T-helper 17 cell (primary cell): ENCODE measurements at places on chromosomes 3 and 15.

GRCh38 chr3:45659661-45660566 lies 29.3 kb upstream of the SACM1L start:
- no peaks in the 10 kb centered on the region for H3K27me3 ChIP-seq
- peaks cover 13% of the 10 kb centered on the region for H3K4me1 ChIP-seq
- peak; percentile 34 for DNase-seq
- no peak overlapping the region for H3K27ac ChIP-seq
- H3K4me3 ChIP-seq = no peak overlapping the region

- H3K27me3 ChIP-seq = peaks cover 27% of the 10 kb centered on the region
- H3K27ac ChIP-seq = no peak overlapping the region
- H3K4me3 ChIP-seq = no peak overlapping the region
- no peaks in the 10 kb centered on the region for H3K36me3 ChIP-seq
- no peak for DNase-seq
- H3K4me1 ChIP-seq = peaks cover 6% of the 10 kb centered on the region
These were observed 122.6 kb downstream of the AQP9 start for GRCh38 chr15:58260725-58261267.

- no peak overlapping the region for H3K4me3 ChIP-seq
- peaks cover 2% of the 10 kb centered on the region for H3K36me3 ChIP-seq
- no peak overlapping the region for H3K27ac ChIP-seq
- peaks cover 43% of the 10 kb centered on the region for H3K27me3 ChIP-seq
- DNase-seq = no peak
- H3K4me1 ChIP-seq = no peaks in the 10 kb centered on the region
These were observed 13.5 kb upstream of the MECOM start for GRCh38 chr3:169676925-169677537.

DNA sequence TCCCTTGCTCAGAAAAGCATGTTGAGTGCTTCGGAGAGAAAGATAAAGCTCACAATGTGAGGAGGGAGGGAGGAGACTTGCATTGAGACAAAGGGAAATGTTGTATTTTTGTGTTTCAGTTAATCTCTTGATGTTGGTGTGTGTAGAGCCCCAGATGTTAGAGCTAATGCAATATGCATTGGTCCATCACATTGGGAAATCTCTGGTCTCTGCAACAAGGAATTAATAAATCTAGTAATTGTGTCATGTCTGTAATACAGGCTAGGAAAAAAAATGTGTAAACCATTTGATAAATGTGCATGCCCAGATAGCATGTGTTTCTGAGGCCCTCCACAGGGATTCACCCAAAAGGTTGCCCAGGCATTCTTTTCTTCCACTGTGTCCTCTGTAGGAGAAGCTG lies 230.4 kb upstream of the KCNH8 start:
- H3K4me1 ChIP-seq = no peaks in the 10 kb centered on the region
- H3K4me3 ChIP-seq = no peak overlapping the region
- no peak for DNase-seq
- H3K27me3 ChIP-seq = peaks cover 19% of the 10 kb centered on the region
- H3K36me3 ChIP-seq = no peaks in the 10 kb centered on the region

GRCh38 chr3:67646586-67647234 lies 7.7 kb downstream of the SUCLG2 start:
- H3K4me3 ChIP-seq = no peak overlapping the region
- H3K27me3 ChIP-seq = no peaks in the 10 kb centered on the region
- H3K36me3 ChIP-seq = peaks cover 7% of the 10 kb centered on the region
- no peak overlapping the region for H3K27ac ChIP-seq
- no peak for DNase-seq

GRCh38 chr3:151305060-151305774 lies 11.4 kb downstream of the GPR87 start:
- H3K27ac ChIP-seq = peak overlapping the region; percentile 32
- no peak for DNase-seq
- peaks cover 33% of the 10 kb centered on the region for H3K27me3 ChIP-seq

DNA sequence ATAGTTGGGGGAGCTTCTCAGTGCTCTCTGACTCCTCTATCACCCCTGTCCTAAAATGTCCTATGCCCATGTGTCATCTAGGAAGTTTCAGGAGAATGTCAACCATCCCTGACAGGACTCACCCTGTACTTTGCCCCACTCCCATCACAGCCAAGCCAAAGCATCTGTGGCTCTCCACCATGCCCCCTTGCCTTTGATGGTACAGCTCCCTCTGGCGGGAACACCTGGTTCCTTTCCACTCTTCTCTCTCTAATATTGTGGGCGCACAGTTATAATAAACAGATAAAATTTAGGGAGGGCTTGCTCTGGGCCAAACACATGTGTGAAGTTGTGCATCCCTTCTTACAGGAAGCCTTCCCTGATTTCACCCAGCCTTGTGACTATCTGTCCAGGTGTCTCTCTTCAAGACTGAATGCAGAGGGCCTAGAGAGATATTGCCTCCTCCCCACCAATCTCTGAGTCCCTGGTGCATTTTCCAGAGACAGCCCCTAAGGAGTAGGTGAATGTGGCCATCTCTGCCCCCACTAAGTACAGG lies 62.8 kb downstream of the ISG20 start:
- peaks cover 51% of the 10 kb centered on the region for H3K27me3 ChIP-seq
- peaks cover 6% of the 10 kb centered on the region for H3K36me3 ChIP-seq
- no peak overlapping the region for H3K4me3 ChIP-seq

GRCh38 chr3:140523600-140523999 lies 154.3 kb upstream of the TRIM42 start:
- H3K36me3 ChIP-seq = no peaks in the 10 kb centered on the region
- no peaks in the 10 kb centered on the region for H3K27me3 ChIP-seq
- H3K27ac ChIP-seq = no peak overlapping the region
- no peak for DNase-seq

DNA sequence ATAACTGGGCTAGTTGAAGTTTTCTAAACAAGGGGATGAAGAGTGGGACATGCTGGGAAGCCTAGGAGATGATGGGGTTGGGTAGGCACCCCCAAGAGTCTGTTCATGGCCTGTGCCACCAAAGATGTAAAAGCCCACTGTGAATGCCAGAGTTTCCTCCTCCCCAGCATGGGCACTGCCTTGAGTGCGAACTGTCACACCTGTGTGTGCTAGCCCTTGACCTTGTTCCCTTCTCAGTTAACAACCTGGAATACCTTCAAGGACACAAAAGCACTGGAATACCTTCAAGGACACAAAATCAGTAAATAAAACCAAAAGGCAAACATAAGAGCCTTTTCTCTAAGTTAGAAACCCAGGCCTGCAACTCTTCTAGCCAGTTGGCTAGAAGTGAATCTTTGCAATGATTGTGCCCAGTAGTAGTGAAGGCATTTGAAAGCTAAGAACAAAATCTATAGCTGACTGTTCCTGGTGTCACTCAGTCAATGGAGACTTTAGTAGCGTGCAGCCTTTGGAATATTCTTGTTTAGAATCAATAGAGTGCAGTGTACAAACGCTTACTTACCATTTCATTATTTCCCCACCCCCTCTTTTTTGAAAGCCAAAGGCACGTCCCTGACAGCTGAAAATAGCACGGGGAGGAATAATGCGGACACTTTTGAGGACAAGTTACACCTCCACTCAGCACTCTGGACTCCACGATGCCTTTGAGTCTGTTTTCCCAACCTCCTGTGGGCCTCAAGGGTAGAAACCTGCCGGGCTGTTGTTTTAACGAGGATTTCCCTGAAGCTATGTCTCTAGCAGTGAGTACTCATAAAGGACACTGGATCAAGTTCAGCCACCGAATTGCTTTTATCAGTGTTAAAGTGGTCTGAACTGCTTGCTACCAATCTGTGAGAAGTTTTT lies 24.2 kb downstream of the PSMD6 start:
- H3K27me3 ChIP-seq = no peaks in the 10 kb centered on the region
- DNase-seq = no peak
- peaks cover 13% of the 10 kb centered on the region for H3K36me3 ChIP-seq
- H3K27ac ChIP-seq = no peak overlapping the region

DNA sequence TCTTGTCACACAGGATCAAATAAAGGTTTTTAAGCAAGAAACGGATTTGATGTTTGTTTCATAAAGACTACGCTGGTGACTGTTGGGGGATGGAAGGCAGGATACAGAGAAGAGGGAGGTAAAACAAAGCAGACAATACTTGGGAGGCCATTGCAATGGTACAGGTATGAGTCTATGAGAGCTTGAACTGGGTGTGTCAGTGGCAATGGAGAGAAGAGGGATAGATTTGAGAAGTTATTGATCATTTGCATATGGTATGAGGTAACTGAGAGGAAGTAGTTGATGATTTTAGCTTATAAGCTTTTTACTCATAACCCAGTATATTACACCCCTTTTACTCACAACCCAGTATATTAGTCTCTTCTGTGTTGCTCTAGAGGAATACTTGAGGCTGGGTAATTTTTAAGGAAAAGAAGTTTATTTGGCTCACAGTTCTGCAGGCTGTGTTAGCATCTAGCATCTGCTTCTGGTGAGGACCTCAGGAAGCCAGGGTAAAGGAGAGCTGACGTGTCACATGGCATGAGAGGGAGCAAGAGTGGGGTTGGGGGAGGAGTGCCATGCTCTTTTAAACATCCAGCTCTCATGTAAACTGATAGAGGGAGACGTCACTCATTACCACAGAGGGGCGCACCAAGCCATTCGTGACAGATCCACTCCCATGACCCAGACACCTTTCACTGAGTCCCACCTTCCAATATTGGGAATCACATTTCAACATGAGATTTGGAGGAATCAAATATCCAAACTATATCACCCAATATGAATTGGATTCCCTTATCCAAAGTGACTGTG lies 153.9 kb downstream of the VPS8 start:
- peaks cover 13% of the 10 kb centered on the region for H3K36me3 ChIP-seq
- DNase-seq = no peak
- H3K27me3 ChIP-seq = no peaks in the 10 kb centered on the region

DNA sequence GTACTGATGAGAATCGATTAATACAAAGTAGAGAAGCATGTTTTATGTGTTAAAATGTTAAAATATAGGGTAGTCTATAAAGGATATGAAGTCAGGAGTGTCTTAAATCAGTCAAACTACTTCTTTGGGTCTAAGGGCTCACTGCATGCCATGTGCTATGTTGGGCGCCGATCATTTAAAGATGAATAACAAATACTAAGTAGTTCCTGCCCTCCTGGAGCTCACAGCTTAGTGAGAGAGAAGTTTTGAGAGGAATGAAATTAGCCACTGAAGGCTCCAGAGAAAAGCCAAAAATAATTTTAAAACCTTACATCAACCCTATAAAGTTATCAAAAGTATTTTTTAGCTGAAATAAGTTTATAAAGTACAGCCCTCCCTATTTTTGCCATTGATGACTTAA lies 44.5 kb downstream of the BLM start:
- H3K4me1 ChIP-seq = peaks cover 5% of the 10 kb centered on the region
- peak overlapping the region; percentile 80 for H3K27ac ChIP-seq
- H3K36me3 ChIP-seq = peaks cover 13% of the 10 kb centered on the region
- H3K4me3 ChIP-seq = no peak overlapping the region

GRCh38 chr15:50247819-50248655 lies 17.5 kb downstream of the HDC start:
- H3K4me3 ChIP-seq = peak overlapping the region; percentile 81
- peaks cover 7% of the 10 kb centered on the region for H3K4me1 ChIP-seq
- H3K27ac ChIP-seq = peak overlapping the region; percentile 94
- no peaks in the 10 kb centered on the region for H3K36me3 ChIP-seq
- DNase-seq = no peak
- H3K27me3 ChIP-seq = peaks cover 20% of the 10 kb centered on the region

DNA sequence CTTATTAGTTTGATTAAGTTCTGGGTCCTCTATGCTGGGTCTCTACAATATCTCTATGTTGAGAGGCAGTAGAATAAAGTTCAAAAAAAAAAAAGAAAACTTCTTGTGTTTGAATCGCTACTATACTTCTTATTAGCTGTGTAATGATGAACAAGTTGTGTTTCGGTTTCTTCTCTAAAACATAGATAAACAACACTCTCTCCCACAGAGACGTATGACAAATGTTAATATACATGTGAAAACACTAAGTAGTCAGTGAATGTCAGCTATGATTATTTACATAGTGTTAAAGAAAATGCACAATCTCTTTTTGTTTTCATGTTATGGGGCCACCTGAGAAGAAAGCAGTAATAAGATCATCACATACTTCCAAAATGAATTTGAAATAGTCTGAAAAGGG lies 45.3 kb downstream of the ACAP2 start:
- peak overlapping the region; percentile 33 for H3K4me3 ChIP-seq
- DNase-seq = no peak
- no peak overlapping the region for H3K27ac ChIP-seq
- peaks cover 43% of the 10 kb centered on the region for H3K4me1 ChIP-seq
- no peaks in the 10 kb centered on the region for H3K27me3 ChIP-seq

- no peak for DNase-seq
- peaks cover 3% of the 10 kb centered on the region for H3K36me3 ChIP-seq
- peaks cover 55% of the 10 kb centered on the region for H3K27me3 ChIP-seq
- no peak overlapping the region for H3K27ac ChIP-seq
- H3K4me3 ChIP-seq = peak overlapping the region; percentile 33
- H3K4me1 ChIP-seq = peaks cover 2% of the 10 kb centered on the region
These were observed 213.1 kb downstream of the FGF12 start for GRCh38 chr3:192514081-192514753.

GRCh38 chr3:141111364-141112155 lies 60.4 kb downstream of the SPSB4 start:
- no peak overlapping the region for H3K27ac ChIP-seq
- peaks cover 2% of the 10 kb centered on the region for H3K4me1 ChIP-seq
- no peak for DNase-seq
- H3K27me3 ChIP-seq = peaks cover 23% of the 10 kb centered on the region

GRCh38 chr3:45630325-45630724 lies 35.8 kb downstream of the LIMD1 start:
- H3K27me3 ChIP-seq = no peaks in the 10 kb centered on the region
- H3K4me1 ChIP-seq = peaks cover 35% of the 10 kb centered on the region
- peak overlapping the region; percentile 41 for H3K4me3 ChIP-seq
- DNase-seq = no peak
- H3K27ac ChIP-seq = peak overlapping the region; percentile 72

DNA sequence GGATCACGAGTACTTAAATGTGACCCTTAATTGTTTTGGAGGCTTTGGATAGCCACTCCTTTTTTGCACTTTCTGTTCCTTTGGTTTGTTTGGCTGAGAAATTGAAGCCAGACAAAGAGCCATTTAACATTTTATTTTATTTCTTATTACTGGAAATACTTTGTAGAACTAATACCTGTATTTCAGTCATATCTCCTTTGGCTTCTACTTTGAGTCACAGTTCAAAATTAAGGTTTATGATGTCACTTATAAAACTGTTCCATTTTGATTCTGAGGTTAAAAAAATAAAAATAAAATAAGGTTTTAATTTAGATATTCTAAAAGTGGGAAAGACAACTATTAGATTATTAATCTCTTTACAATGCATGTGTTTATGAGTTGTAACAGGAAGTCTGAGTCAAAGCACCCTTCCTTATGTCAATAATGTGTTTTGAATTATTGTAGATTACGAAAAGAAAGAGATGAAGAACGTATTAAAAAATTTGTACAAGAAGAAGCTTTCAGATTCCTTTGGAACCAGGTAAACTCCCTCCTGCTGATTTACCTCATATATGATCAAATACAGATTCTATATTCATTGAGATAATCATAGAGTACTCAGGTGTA lies 16.9 kb upstream of the NXPE3 start:
- H3K4me1 ChIP-seq = peaks cover 19% of the 10 kb centered on the region
- H3K36me3 ChIP-seq = peaks cover 29% of the 10 kb centered on the region
- H3K4me3 ChIP-seq = no peak overlapping the region

- peaks cover 11% of the 10 kb centered on the region for H3K4me1 ChIP-seq
- no peak for DNase-seq
- H3K27ac ChIP-seq = no peak overlapping the region
These were observed 27.3 kb downstream of the CCR3 start for GRCh38 chr3:46269556-46269955.

- H3K27me3 ChIP-seq = no peaks in the 10 kb centered on the region
- no peak for DNase-seq
- peaks cover 21% of the 10 kb centered on the region for H3K4me1 ChIP-seq
- H3K36me3 ChIP-seq = no peaks in the 10 kb centered on the region
- peak overlapping the region; percentile 89 for H3K27ac ChIP-seq
- H3K4me3 ChIP-seq = peak overlapping the region; percentile 62
These were observed 129.6 kb downstream of the CHSY1 start for GRCh38 chr15:101122266-101122665.

- no peaks in the 10 kb centered on the region for H3K4me1 ChIP-seq
- DNase-seq = no peak
- H3K27ac ChIP-seq = no peak overlapping the region
- no peak overlapping the region for H3K4me3 ChIP-seq
These were observed 85.5 kb downstream of the LARS2 start for GRCh38 chr3:45473841-45474240.
